Occipital lobe (tissue), 3 donors: ENCODE measurements at places on chromosomes 3 and 15. TPM values are rescaled to one million over a fixed set of nuclear protein-coding genes. Genes with fewer than 3 reads are reported as not detected.

DNA sequence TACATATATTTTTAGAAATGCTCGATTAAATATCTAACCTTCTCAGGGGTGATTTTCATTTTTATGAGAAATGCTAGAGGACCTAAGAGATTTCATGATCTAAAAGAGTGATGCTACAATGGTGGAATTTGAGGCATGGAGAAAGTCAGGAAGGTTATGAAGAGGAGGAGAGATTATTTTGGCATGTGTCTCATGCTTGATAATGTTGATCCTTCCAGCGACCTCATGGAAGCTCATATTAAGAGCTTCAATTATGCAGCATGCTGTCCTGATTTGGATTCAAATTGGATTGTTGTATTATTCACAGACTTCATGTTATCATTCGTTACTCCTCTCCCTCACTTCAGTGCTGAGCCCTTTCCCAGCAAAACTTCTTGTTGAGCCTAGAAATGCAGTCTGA lies 112.5 kb downstream of the RAP2B start:
- no peak for DNase-seq

DNA sequence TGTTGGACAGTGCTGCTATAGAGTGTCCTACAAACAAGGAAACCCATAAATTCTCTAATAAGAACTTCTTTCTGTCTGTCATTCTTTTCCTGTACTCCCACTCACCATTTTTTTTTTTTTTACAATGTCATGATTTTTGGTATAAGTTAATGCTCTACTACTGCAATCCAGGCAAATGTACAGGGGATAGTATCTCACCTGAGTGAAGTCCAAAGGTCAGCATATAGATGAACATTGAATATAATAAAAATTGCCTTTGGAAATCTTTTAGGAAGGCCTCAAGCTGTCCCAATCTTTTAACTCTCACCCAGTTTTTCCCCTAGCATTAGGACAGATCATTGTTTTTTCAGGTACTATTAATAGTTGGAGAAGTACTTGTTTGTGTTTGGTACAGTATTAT lies 21.3 kb upstream of the RAB11A start:
- DNase-seq: no peak

- DNase-seq: no peak
These were observed 10.3 kb downstream of the ACSBG1 start for GRCh38 chr15:78224023-78224411.

GRCh38 chr3:40691452-40691861 lies 166.7 kb downstream of the ZNF621 start:
- no peak for DNase-seq

CHRM5 gene
- total RNA-seq: 0.47 TPM

SLC12A1 gene
- 0.16 TPM for total RNA-seq

ANKUB1 gene
- 0.78 TPM for total RNA-seq

ADAMTS17 gene
- 5.1 TPM for total RNA-seq

FBLN2 gene
- 9.4 TPM for total RNA-seq

CD86 gene
- 1.7 TPM for total RNA-seq
